ENCODE measurements at places on chromosomes 3 and 15. TPM values are rescaled to one million over a fixed set of nuclear protein-coding genes. Genes with fewer than 3 reads are reported as not detected.

Gene CNTN6
- not detected for total RNA-seq

Gene BCL2A1
- total RNA-seq: 111 TPM

Gene AMIGO3
- total RNA-seq: 0.21 TPM

Gene DHX30
- 143 TPM for total RNA-seq

Gene SLC9A9
- 1.1 TPM for total RNA-seq

Gene GRK7
- not detected for total RNA-seq

Gene OCA2
- not detected for total RNA-seq

Gene DLEC1
- total RNA-seq: 0.54 TPM

Gene TRIM71
- total RNA-seq: 0.05 TPM

Gene CCR3
- total RNA-seq: not detected

Gene TRH
- total RNA-seq: not detected

Gene MAGI1
- 2.0 TPM for total RNA-seq

Gene PPP1R14D
- not detected for total RNA-seq

Gene IGDCC3
- total RNA-seq: not detected

Gene ZNF660
- 0.30 TPM for total RNA-seq

Gene IMPG2
- total RNA-seq: 0.05 TPM

Gene CPLX3
- total RNA-seq: 0.09 TPM

Gene ATP13A5
- total RNA-seq: not detected

Gene SCAMP5
- 1.3 TPM for total RNA-seq

Gene FEZF2
- total RNA-seq: not detected

Gene RBP2
- not detected for total RNA-seq

Gene WDR93
- total RNA-seq: not detected

Gene RASL12
- not detected for total RNA-seq

Gene FAM43A
- 7.0 TPM for total RNA-seq

Gene ACTC1
- not detected for total RNA-seq

Gene SLC22A14
- not detected for total RNA-seq

Gene MAPKBP1
- total RNA-seq: 27.1 TPM

Gene TEX55
- not detected for total RNA-seq

Gene SLC27A2
- 75.4 TPM for total RNA-seq

Gene RASSF1
- 68.3 TPM for total RNA-seq

Gene LYSMD4
- total RNA-seq: 6.4 TPM

Gene CELF6
- total RNA-seq: 0.21 TPM

Gene IL17RD
- 0.26 TPM for total RNA-seq

Gene GPR160
- 3.6 TPM for total RNA-seq

Gene CCDC9B
- 0.54 TPM for total RNA-seq

Gene GABRR3
- 0.05 TPM for total RNA-seq

Gene GATM
- 0.65 TPM for total RNA-seq

Gene SPINT1
- 12.9 TPM for total RNA-seq

Gene EFHB
- total RNA-seq: 0.44 TPM

Gene CNTN4
- total RNA-seq: not detected

Gene HTR3E
- total RNA-seq: not detected

Gene TUSC7
- total RNA-seq: not detected

Gene PRKAR2A
- total RNA-seq: 31.9 TPM

Gene DLL4
- total RNA-seq: 0.33 TPM

Gene WWTR1
- 0.31 TPM for total RNA-seq

Gene COL6A5
- total RNA-seq: not detected

Gene HYPK
- 20.3 TPM for total RNA-seq

Gene GOLGA8J
- not detected for total RNA-seq

Gene AAGAB
- 44.9 TPM for total RNA-seq

Gene CCR9
- total RNA-seq: not detected

Gene TGM5
- total RNA-seq: 0.07 TPM

Gene RSRC1
- 41.7 TPM for total RNA-seq

Measured in activated CD4-positive, alpha-beta T cell treated with anti-CD3 and anti-CD28 coated beads, Interleukin-2, amount 10 ng/mL, durations not matched to agents 24 days and 14 days (primary cell).